ENCODE measurements at places on chromosomes 5 and 9. TPM values are rescaled to one million over a fixed set of nuclear protein-coding genes. Genes with fewer than 3 reads are reported as not detected.

Gene CCL27
- 0.20 TPM for total RNA-seq

Gene TMEM171
- 6.3 TPM for total RNA-seq

Gene PRUNE2
- total RNA-seq, result 4.9 TPM

Gene ZNF189
- 5.1 TPM for total RNA-seq

Gene FGF1
- 0.88 TPM for total RNA-seq

DNA sequence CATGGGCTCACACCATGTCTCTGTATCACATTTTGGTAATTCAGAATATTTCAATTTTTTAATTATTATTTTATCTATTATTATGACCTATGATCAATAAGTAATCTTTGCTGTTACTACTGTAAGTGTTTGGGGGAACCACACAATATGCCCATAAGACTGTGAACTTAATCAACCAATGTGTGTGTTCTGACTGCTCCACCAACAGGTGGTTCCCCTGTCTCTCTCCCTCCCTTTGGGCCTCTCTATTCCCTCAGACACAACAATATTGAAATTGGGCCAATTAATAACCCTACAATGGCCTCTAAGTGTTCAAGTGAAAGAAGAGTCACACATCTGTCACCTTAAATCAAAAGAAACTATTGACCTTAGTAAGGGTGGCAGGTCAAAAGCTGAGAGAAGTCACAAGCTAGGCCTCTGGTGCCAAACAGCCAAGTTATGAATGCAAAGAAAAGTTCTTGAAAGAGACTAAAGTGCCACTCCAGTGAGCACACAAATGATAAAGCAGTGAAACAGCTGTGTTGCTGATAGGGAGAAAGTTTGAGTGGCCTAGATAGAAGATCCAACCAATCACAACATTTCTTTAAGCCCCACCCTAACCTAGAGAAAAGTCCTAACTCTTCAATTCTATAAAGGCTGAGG is 88.7 kb downstream of the DEPDC1B start:
- ATAC-seq, result no peak

- peak; percentile 53 for ATAC-seq
These were observed 26.2 kb downstream of the SLC35A4 start for GRCh38 chr5:140590861-140591260.

- no peak for ATAC-seq
These were observed 526.0 kb upstream of the TRPC7 start for GRCh38 chr5:136891175-136891972.

DNA sequence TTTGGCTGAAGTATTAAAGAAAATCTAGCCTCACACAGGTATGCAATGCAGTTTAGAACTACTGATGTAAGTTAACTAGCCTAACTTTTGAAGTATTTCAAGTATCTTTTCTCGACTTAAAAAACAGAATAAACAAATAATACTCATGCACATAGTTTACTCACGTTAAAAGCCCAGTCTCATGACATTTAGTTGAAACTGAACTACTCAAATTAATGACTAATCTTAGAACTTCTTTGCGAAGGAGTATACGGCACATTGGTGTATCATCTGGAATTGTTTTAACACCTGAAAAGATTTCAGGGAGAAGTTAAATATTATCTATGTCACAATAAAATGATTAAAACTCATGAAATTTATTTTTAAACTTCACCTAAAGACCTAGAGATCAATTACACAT is 98.5 kb downstream of the OSMR start:
- ATAC-seq, result no peak

DNA sequence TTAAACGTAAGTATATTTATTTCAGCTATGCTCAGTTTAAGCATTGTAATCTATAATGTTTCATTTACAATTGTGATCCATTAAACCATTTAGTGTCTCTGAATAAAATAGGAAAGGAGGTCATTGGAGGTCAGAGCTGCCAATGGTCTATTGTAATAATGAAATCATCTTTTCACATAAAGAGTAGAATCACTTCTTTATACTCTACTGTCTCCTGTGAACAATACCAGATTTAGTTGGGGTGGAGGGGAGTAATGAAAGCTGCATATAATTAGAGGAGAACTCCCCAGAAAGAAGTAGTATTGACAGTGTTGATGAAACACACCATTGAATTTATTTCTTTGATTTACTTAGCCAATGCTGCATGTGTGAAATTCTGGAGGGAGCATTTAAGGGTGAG is 35.1 kb upstream of the ZFYVE16 start:
- ATAC-seq, result no peak

DNA sequence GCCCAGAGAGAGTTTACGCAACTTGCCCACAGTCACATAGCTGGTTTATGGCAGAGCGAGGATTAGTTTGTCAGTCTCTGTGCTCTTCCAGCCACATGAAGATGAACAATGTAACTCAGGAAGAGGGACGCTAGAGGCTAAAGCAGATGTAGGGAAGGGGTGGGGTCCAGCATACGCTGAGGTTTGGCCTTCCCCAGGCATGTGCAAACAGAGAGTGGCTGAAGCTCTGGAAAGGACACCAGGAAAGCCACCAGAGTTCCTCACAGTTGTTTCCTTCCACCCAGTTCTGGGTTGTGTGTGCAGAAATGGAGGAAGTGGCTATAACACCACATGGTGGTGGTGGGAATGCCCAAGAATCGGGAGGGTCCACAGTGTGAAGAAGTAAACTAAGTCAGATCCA is 60.0 kb downstream of the SNX18 start:
- ATAC-seq, result no peak

GRCh38 chr5:167008705-167009104 is 1282.7 kb upstream of the WWC1 start:
- ATAC-seq, result no peak

GRCh38 chr5:94754824-94755223 is 136.4 kb downstream of the SLF1 start:
- ATAC-seq, result no peak

GRCh38 chr9:31542384-31543055 is 841.9 kb upstream of the ACO1 start:
- peak; percentile 42 for ATAC-seq

DNA sequence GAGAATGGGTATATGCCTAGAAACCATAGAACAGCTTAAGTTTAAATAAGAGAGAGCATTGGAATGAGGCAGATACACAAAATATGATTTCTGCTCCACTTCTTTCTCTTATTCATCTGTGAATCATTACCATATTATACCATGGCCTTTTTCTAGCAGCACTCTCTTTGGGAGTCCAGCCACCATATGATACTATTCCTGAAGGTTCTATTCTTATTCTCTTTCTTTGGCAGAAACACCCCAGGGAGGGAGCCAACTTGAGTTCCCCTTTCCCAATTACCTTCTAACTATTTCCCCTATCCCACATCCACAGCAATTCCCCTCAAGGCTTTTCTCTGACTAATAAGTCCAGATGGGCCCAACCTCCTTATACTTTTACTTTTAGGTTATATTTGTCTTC is 55.9 kb downstream of the NDUFAF2 start:
- ATAC-seq, result no peak

Measured in esophagus mucosa (tissue), 1 donor.